ENCODE measurements at places on chromosomes 13 and 19. TPM values are rescaled to one million over a fixed set of nuclear protein-coding genes. Genes with fewer than 3 reads are reported as not detected.

Gene RUBCNL
- 3.7 TPM for total RNA-seq

Gene IL12RB1
- 0.52 TPM for total RNA-seq

Gene C2CD4C
- 0.52 TPM for total RNA-seq

Gene ZNF222
- 5.7 TPM for total RNA-seq

Gene MEDAG
- 11.5 TPM for total RNA-seq

Gene SLC7A9
- 1.0 TPM for total RNA-seq

Gene COL5A3
- 43.3 TPM for total RNA-seq

Gene ATXN8OS
- not detected for total RNA-seq

Gene OR10H1
- not detected for total RNA-seq

Gene REEP6
- total RNA-seq = 2.1 TPM

Gene ZNF737
- 14.1 TPM for total RNA-seq

Gene NBEA
- 23.5 TPM for total RNA-seq

Gene GPC5
- 6.3 TPM for total RNA-seq

Gene CEACAM4
- total RNA-seq = 1.0 TPM

Gene RDH8
- not detected for total RNA-seq

Gene SPACA4
- total RNA-seq = not detected

Gene KIR2DL4
- total RNA-seq = not detected

Gene OR4F17
- not detected for total RNA-seq

Gene WDR87
- total RNA-seq = not detected

Gene ZNF112
- total RNA-seq = 5.7 TPM

Gene SLC10A2
- total RNA-seq = not detected

Gene OLFM2
- 18.8 TPM for total RNA-seq

Gene UCHL3
- total RNA-seq = 8.4 TPM

Gene IQCN
- total RNA-seq = 0.52 TPM

Gene SIGLEC8
- 0.52 TPM for total RNA-seq

Gene C1QTNF9
- 2.6 TPM for total RNA-seq

Gene SBK3
- not detected for total RNA-seq

Gene TBXA2R
- under 0.01 TPM for total RNA-seq

Gene ACTMAP
- under 0.01 TPM for total RNA-seq

Gene RAD23A
- 57.9 TPM for total RNA-seq

Gene TNNT1
- 540 TPM for total RNA-seq

Gene DAND5
- total RNA-seq = not detected

Gene LILRB1
- 1.0 TPM for total RNA-seq

Gene SOHLH2
- 3.1 TPM for total RNA-seq

Gene PTH2
- not detected for total RNA-seq

Gene TUBA3C
- total RNA-seq = not detected

Gene LGALS4
- not detected for total RNA-seq

Gene TNFSF11
- under 0.01 TPM for total RNA-seq

Gene LMTK3
- total RNA-seq = not detected

Gene FOXA3
- total RNA-seq = not detected

Gene NKPD1
- total RNA-seq = not detected

Gene AP1M1
- 12.5 TPM for total RNA-seq

Gene NLRP12
- total RNA-seq = 1.0 TPM

Gene TPRX1
- not detected for total RNA-seq

Gene CGB2
- total RNA-seq = not detected

Gene SRRM5
- not detected for total RNA-seq

Gene PTPRH
- total RNA-seq = under 0.01 TPM

Gene ZSWIM4
- total RNA-seq = 2.6 TPM

Gene GATAD2A
- total RNA-seq = 19.8 TPM

Gene B3GNT8
- total RNA-seq = 0.52 TPM

All from skeletal muscle tissue (tissue), 5 donors.